GM23248 (cell line): ENCODE measurements at places on chromosomes 7 and 10.

- peak; percentile 39 for DNase-seq
Measured at GRCh38 chr7:143519411-143520131, 41.9 kb downstream of the TAS2R41 start.

GRCh38 chr7:73520673-73521635 lies 1.1 kb downstream of the BAZ1B start:
- DNase-seq: peak; percentile 65

DNA sequence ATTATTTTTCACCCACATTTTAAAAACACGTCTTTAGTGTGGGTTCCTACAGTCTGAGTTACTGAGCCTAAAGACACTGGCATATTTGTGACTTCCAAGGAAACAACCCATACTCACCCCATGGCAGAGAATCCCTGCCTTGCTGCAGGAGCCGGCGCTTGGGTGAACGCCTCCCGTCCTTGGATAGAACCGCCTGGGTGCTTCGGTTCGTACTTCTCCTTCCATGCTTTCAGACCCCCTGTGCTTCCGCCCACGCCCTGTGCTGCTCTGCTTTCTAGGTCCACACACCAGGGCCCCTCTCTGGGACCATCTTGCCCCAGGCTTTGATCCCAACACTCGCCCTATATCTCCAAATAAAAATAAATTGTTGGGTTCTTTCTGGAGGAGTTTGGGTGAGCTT lies 125.8 kb downstream of the PTPRN2 start:
- no peak for DNase-seq

DNA sequence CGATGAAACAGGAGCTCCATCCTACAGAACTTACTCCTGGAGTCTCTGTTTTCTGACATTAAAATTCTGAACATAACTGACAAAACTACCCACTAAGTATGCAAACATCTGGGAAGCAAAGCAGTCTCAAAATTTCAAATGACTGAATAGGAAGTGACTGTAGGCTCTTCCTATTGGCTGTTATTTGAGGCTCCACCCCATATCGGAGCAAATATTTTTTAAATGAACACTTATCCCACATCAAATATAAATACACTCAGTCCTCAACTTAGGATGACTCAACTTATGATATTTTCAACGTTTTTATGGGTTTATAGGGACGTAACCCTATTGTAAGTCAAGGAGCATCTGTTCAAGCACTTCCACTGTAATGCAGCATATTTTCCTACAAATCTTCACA lies 8.8 kb downstream of the HSPA12A start:
- peak; percentile 54 for DNase-seq

DNA sequence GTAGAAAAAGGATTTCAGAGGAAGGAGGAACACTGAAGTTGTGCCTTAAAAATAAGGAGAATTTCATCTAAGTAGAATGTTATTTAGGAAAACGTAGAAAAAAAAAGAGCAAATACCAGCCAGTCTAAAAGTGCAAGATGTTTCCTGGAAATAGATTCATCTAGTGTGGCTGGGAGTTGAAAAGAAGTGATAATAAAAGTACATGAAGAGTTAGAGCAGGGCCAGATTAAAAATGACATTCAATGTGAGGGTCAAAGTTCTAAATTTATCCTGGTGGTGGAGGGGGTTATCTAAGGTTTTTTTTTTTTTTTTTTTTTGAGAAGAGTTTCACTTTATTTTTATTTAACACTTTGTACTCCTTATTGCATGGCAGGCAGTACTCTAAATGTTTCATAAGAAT lies 289.3 kb downstream of the MDFIC start:
- DNase-seq: no peak

DNA sequence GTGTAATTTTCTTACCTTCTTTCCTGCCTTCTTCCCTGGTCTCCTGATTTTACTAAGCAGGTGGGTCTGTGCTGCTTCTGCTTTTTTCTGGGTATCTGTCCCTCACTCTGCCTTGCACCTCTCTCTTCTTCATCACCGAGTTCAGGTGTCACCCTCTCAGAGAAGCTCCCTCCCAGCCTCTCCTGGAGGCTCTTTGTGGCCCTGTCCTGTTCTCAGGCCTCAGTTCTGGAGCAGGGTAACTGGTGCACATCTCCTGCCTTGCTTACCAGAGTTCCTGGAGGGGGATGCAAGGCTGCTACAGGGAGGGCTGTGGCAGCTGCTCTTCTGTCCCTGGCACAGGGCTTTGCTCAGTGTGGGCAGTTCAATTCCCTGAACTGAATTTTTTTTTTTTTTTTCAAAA lies 66.1 kb downstream of the RBM33 start:
- no peak for DNase-seq

GRCh38 chr7:129829737-129830631 lies 122.8 kb downstream of the UBE2H start:
- peak; percentile 91 for DNase-seq

GRCh38 chr10:87715552-87716347 lies 56.1 kb downstream of the PAPSS2 start:
- DNase-seq: no peak

GRCh38 chr10:62085404-62085803 lies 183.2 kb downstream of the RTKN2 start:
- DNase-seq: no peak

- no peak for DNase-seq
Measured at GRCh38 chr10:123428391-123428790, 237.8 kb upstream of the GPR26 start.

GRCh38 chr7:142806022-142806356 lies 35.2 kb downstream of the PRSS2 start:
- no peak for DNase-seq

GRCh38 chr10:112227331-112227987 lies 43.9 kb upstream of the GPAM start:
- DNase-seq: peak; percentile 74

DNA sequence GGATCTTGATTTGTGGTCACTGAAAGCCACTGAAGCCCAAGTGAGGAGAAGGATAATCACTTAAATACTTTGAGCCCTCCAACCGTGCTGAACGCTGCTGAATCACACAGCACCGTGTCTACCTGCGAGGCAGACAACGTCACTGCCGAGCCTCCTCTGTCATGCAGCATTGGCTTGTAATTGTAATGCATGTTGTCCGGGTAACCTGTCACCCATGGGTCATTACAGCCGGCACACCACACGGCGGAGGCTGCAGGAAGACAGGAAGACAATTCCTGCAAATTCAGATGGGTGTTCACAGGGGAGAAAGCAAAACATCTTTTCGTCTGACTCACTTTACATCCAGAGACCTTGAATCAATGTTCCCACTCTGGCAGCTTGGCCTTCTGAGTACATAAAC lies 546.1 kb upstream of the FOXK1 start:
- DNase-seq: no peak

GRCh38 chr7:143909863-143910262 lies 7.9 kb upstream of the TCAF1 start:
- peak; percentile 78 for DNase-seq

DNA sequence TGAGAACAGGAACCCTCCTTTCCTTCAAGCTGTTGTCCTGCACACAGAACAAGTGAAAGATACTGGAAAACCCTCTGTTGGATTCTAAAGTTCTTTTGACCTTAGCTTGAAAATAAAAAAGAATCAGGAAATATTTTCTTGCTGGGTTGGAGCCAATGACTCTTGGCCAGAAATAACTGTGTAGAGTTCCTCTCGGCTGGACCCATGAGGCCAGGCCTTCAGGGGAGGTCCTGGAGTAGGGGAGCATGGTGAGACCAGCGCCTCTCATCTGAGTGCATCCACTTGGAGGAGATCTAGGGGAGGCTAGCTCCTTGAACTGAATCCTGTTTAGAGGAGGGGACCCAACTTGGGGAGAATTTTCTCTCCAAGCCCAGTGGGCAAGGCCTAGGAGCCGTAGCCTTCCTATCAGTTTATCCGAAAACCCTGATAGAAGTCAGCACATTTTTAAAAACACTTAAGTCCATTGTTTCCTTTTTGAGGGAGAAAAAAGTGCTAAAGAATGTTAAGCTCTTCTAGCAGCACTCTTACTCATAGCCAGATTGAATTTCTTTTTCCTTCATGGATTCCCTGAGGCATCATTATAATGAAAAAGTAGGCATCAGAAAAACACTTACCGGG lies 635.7 kb upstream of the ANKRD30A start:
- DNase-seq: peak; percentile 78

DNA sequence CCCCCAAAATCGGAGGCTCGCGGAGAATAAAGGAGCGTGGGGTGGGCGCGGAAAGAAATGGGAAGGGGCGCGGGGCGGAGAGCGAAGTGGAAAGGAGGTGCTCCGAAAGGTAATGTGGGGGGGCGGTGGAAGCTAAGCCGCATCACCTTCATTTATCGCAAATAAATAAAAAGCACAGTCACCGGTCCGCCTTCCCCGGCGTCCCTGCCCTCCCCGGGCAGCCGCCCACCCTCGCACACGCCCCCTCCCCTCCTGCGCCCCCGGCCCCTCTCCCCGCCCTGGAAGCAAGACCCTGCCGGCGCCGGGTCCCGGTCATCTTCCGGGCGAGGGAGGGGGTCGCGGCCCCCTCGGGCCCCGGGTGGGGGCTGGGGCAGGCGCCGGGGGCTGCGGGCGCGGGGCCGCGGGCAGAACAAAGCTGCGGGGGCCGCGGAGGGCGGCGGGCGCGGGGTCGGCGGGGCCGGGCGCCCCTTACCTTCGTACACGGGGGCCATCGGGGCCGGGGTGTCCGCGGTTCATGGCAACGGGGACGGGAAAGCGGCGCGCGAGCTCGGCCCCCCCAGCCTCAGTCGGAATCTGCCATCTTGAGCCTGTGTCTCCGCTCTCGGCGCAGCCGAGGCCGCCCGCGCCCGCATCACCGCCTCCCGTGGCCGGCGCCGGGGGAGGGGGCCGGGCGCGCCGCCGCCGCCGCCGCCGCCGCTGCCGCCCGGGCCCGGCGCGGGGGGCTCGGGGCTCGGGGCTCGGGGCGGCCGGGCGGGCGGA lies 486 bp downstream of the HIPK2 start:
- DNase-seq: peak; percentile 73

GRCh38 chr7:55013851-55014250 lies 5.0 kb upstream of the EGFR start:
- no peak for DNase-seq

DNA sequence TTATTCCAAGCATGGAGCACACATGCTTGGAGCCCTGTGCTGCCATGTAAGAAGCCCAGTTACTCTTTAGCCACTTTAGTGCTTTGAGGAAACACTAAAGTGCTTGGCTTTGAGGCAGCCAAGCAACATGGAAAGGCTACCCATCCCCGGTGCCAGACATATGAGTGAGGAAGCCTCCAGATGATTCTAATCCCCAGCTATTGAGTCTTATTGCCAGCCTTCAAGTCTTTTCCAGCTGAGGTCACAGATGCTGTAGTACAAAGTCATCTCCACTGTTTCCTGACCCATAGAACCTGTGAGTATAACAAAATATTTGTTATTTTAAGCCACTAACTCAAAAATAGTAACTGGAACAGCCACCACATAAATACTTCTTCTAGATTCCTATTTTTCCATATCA lies 91.4 kb upstream of the CYP26C1 start:
- DNase-seq: peak; percentile 88

GRCh38 chr7:129295015-129295423 lies 70.2 kb downstream of the AHCYL2 start:
- DNase-seq: peak; percentile 96

DNA sequence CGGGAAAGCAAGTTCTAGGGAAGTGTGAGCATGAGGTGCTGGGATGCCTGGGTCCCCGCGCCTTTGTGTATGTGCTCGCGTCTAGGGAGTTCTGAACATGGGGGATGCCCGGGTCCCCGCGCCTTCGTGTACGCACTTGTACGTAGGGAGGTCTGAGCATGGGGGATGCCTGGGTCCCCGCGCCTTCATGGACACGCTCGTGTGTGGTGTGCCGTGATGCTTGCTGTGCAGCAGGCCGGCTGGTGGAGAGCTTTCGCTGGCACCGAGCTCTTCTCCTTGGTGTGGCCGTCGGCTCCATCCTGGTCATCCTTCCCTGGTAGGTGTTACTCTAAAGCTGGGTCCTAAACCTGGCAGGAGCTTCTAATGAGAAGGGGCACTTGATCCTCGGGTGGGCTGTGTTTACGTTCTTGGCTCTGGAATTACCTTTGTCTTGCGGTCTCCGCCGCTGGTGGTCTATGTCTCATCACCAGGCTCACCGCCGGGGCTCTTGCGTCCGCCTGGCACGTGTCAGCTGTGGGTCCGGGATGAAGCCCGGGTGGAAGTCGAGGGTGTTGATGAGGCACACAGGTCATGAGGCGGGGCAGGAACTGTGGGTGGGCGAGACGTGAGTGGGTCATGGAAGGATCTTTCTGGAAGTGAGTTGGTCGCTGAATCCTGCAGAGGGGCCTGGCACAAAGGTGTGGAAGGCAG lies 63.5 kb downstream of the DNAJB6 start:
- DNase-seq: no peak

DNA sequence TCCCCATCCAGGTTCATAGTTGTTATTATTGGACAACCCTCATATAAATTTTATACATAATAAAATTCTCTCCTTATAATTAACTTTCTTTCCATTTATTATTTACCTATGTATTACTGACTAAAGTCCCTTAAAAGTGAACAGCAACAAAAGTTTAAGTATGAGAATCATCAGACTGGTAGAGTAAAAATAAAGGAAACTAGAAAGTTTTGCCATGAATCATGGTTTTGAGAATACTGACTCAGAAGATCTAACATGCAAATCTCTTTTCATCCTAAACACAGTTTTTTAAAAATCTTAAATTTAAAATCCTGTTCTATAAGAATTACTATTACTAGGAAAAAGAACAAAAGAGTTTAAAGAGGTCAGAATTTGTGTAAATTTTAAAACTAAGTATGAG lies 32.1 kb downstream of the HERC4 start:
- DNase-seq: peak; percentile 74

GRCh38 chr10:13420532-13421307 lies 72.6 kb upstream of the SEPHS1 start:
- no peak for DNase-seq

GRCh38 chr10:129079705-129080104 lies 387.3 kb upstream of the MGMT start:
- DNase-seq: no peak

DNA sequence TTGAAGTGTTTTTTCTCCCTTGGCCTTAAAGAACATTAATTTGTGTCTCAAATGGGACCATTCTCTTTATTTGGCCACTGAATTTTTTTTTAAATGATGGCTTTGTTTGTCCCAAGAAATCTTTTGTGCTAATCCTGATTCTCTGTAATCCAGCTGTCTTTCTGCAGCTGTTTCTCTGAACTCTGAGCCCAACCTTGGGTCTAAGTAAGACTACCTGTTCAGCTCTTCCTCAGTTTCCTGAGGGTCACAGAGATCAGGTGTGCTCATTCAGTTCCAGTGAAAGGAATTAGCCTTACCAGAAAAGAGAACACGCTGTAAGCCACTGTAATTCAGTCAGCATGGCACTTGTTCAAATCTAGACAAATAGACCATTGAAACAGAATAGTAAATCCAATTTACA lies 94.2 kb downstream of the ANKIB1 start:
- no peak for DNase-seq

- DNase-seq: peak; percentile 100
Measured at GRCh38 chr7:139680676-139681462, 96.9 kb downstream of the HIPK2 start.

GRCh38 chr7:14752301-14752700 lies 150.2 kb downstream of the DGKB start:
- no peak for DNase-seq

DNA sequence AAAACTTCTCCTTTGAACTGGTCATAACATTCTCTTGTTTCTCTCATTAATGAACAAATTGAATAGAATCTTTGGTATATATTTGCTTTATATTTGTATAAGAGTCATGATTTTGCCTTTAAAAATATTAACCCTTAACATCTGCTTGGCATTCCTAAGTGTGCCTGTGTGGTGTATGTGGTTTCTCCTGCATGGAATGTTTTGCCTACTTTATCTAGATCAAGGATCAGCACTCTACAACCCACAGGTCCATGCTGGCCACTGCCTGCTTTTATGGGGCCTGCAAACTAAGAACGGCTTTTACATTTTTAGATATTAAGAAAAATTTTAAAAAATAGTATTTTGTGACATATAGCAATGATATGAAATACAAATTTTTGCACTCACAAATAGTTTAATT lies 4.3 kb upstream of the LAMB4 start:
- no peak for DNase-seq
